ENCODE measurements at places on chromosomes 1 and 21.

DNA sequence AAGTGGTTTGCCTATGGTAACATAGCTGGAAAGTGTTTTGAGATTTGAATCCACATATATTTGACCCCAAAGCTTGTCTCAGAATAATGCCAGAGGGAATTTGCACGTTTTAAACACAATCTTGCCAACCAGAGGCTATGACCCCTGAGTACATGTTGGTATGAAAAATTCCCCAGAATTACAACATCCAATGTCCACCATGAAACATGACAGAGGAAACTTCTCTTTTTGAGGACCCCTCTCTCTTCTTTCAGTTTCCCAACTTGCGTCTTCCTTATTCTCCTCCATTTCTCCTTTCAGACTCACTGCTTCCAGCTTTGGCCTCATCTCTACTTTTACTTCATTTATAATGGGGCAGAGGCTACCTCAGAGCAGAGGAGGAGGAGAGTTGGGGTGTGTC lies 5.5 kb upstream of the KCNJ9 start:
- no peak for DNase-seq

DNA sequence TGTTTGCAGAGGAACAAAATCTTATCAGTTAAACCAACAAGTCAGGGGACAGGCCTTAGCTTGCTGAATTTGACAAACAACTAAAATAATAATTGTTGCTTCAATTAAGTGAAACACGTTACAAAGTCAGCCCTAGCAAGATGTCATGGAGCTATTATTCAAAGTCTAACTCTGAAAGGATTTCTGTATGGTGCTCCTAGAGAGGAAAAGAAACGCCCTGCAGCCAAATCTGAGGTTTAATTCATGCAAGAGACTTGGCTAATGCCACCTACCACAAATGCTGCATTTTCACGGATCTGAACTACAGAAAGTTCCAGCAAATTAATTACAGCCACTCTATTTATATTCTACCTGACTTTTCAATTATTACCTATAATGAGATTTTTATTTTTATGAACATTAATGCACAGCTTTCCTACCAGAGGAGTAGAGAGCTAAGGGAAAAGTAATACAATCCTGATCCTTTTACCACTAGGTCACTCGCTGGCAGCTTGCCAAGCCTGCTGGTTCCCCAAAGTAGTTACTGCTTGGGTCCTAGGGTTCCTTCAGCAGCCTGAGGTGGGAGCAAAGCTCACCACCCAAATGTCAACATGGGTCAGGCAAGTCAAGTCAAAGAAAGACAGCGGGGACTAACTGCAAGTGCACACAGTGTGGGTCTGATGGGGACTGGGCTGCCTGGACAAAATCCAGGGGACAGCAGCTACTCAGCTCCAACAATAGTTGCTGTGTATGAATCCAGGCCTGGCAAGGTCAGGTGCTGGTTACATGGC lies 8.5 kb downstream of the COLGALT2 start:
- peak; percentile 11 for DNase-seq

GRCh38 chr1:85463731-85464496 lies 1.0 kb downstream of the DDAH1 start:
- peak; percentile 57 for DNase-seq

GRCh38 chr1:156155756-156156510 lies 2.5 kb downstream of the SEMA4A start:
- DNase-seq: no peak

GRCh38 chr1:240004086-240004749 lies 87.5 kb upstream of the FMN2 start:
- peak; percentile 55 for DNase-seq

GRCh38 chr1:164587617-164588501 lies 28.9 kb downstream of the PBX1 start:
- DNase-seq: no peak

- DNase-seq: no peak
These were observed 455.2 kb downstream of the AJAP1 start for GRCh38 chr1:5109633-5110032.

DNA sequence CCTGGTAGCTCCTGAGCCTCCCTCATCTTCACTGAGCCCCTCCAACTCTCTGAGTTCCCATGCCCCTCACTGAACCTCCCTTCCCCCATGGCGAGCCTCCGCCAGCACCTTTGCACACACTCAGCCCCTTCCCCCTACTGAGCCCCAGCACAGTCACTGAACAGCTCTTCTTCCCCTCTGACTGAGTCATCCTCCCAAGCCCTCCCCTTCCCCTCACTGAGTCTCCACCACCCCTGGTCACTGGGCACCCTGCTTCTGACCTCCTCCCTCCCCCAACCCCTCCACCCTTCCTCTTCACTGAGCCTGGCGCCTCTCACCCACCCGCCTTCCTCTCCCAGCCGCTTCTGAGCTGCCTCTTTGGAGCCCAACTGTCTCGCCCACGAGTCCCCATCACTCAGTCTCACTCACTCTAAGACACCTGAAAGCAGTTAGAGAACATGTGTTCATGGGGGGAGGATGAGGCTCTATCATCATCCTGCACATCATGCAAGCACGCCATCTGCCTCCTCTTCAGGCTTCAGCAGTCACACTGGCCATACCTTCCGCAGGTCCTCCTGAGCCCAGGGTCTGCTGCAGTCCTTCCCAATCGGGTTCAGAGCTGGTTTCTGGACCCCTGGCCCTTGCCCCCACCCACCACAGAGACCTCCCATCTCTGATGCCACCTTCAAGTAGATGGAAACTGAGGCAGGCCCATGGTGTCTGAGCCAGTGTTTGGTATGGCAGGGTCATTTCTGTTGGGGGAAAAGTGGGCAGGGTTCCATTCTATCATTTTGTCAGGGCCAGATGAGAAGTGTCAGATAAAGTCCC lies 2.0 kb upstream of the TRNP1 start:
- DNase-seq: peak; percentile 76

GRCh38 chr1:36663772-36664430 lies 181.2 kb upstream of the CSF3R start:
- no peak for DNase-seq

- DNase-seq: no peak
These were observed 363.7 kb downstream of the NEGR1 start for GRCh38 chr1:71918630-71919029.

DNA sequence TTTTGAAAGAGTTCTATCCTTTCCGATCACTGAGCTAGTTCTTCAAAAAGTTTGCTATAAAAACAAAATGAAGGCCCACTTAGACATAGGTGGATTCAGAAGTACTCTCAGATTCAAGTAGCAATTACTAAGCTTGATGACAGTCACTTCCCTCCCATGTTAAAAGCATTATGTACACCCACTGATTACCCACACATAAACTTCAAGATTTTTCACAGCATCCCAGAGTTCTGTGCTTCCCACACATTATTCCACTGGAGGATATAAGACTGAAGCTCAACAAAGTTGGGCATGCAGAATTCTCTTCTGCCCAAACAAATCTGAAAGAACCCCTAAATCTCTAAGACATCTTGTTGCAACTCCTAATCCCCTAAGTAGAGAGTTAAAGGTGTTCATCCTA lies 29.5 kb downstream of the VAMP4 start:
- no peak for DNase-seq

GRCh38 chr21:17196623-17197022 lies 316.2 kb upstream of the CXADR start:
- no peak for DNase-seq

DNA sequence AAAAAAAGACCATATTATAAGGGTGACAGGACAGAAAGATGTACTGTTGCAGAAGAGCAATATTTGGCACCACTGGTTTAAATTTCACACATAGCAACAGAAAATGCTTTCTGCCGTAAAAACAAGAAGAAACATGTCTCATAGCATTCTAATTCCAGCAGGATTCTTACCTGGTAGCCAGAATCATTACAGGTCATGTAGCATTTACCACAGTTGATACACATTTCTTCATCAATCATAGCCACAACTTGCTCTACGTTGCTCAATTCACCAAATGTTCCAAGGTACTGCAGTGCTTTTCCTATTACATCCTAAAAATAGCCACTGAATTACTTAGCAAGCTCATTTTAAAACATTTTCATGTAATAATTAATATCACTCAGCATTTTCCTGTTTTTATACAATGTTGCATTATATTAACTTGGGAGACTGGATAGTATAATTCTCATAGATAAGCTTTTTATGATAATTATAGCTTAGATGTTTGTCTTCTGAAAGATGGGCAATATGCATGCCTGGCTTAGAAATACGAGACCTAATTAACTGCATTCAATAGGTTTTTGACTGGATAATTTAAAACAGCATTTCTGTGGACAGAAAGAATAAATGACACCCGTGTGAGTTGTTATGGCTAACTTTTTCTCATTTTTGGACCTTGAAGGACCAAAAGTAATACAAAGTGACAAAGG lies 360.7 kb downstream of the PTBP2 start:
- DNase-seq: no peak

Measured in HT-29 (cell line).